ENCODE measurements at places on chromosomes 13 and 19.

DNA sequence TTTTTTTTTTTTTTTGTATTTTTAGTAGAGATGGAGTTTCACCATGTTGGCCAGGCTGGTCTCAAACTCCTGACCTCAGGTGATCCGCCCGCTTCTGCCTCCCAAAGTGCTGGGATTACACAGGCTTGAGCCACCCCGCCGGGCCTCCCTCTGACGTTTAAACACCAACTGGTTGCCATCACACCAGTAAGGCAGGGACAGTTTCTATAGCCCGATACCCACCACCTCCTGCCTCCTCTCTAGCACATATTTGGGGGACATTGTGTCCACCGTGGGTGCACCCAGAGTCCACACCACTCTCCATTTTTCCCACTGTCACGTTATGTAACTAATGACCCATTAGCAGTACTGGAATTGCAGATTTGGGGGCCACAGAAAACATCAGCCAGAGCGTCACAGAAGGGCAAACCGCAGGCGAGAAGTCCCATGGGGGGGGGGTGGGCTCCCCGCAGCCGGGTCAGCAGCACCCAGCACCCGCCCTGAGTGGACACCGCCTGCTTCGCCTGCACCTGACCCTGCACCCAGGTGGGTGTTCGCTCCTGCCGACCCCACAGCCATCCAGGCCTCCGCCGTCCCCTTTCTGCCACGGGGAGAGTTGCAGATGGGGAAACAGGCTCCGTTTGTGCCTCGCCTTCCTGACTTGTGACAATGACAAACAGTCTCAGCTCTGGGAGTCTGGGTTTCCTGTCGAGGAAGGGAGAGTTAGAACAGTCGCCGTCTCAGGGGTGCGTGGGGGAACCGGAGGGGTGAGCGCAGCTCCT, 3.6 kb downstream of the ONECUT3 start:
- DNase-seq, result no peak

GRCh38 chr13:21338639-21339278, 120.3 kb downstream of the ZDHHC20 start:
- DNase-seq, result no peak

- no peak for DNase-seq
Measured at GRCh38 chr19:56678205-56678604, 6.6 kb upstream of the ZNF835 start.

GRCh38 chr19:48496959-48497727, 14.5 kb downstream of the LMTK3 start:
- DNase-seq, result no peak

GRCh38 chr13:91644806-91645205, 246.4 kb downstream of the GPC5 start:
- DNase-seq, result no peak

GRCh38 chr13:30158774-30159445, 148.4 kb downstream of the KATNAL1 start:
- no peak for DNase-seq

DNA sequence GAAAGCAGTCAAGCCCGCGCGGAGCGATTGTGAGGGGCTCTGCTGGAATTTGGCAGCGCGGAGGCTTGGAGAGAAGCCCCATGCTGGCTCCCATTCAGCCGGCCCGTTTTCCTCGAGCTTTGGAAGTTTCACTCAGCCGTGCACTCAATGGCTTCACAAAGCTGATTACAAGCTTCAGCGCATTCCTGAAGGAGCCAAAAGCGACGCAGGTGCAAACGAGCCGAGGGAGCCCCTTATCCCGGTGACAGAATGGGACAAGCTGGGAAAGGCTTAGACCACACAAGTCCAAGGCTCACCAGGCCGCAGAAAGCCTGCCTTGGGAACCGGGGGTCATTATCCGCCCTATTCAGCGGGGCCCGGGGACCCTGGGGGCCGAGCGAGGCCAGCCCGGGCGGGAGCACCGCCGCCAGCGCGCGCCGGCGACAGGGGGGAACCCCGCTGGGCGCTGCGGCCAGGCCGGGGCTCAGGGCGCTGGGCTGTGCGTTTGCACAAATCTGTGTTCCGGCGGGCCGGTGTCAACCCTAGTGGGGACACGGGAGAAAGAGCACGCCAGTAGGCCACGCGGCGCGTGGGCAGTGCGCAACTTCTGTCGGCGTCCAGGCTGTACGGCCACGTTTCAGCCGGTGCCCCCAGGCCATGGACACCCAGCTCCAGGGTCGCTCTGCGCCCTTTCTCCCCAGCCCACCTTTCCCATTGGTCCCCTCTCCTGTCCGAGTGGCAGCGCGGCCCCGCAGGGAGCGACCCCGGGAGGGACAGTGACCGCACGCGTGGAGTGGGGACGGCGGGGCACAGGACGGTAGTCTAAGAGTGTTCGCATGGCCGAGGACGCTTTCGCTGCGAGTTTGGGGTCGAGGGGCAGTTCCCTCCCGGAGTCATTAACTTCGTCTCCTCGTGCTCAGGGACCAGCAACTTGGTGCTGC, 37.3 kb downstream of the SOX1 start:
- no peak for DNase-seq

- peak; percentile 38 for DNase-seq
Measured at GRCh38 chr19:10501971-10502523, 1.1 kb downstream of the KEAP1 start.

Data from HEK293T (cell line).